Activated CD4-positive, alpha-beta T cell treated with anti-CD3 and anti-CD28 coated beads for 36 hours (primary cell): ENCODE measurements at places on chromosomes 1 and 21. TPM values are rescaled to one million over a fixed set of nuclear protein-coding genes. Genes with fewer than 3 reads are reported as not detected.

- no peak for DNase-seq
- H3K4me3 ChIP-seq: no peak overlapping the region
- peaks cover 9% of the 10 kb centered on the region for H3K27me3 ChIP-seq
- no peak overlapping the region for H3K27ac ChIP-seq
These were observed 43.2 kb upstream of the LYPLAL1 start for GRCh38 chr1:219130366-219130935.

- no peak overlapping the region for H3K4me3 ChIP-seq
- H3K27ac ChIP-seq: no peak overlapping the region
These were observed 18.9 kb downstream of the ARHGEF16 start for GRCh38 chr1:3473381-3473844.

DNA sequence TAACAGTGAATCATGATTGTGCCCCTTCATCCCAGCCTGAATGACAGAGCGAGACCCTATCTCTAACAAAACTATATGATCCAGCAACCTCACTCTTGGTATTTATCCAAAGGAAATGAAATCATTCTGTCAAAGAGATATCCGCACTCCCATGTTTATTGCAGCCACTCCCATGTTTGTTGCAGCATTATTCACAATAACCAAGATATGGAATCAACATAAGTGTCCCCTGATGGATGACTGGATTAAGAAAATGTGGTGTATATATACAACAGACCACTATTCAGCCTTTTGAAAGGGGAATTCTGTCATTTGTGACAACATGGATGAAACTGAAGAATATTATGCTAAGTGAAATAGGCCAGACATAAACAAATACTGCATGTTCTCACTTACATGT, 44.4 kb downstream of the TRMT1L start:
- peaks cover 2% of the 10 kb centered on the region for H3K36me3 ChIP-seq
- no peaks in the 10 kb centered on the region for H3K4me1 ChIP-seq
- H3K4me3 ChIP-seq: no peak overlapping the region
- DNase-seq: no peak
- no peaks in the 10 kb centered on the region for H3K27me3 ChIP-seq
- no peak overlapping the region for H3K27ac ChIP-seq

GRCh38 chr1:58762806-58763205, 21.0 kb downstream of the JUN start:
- peaks cover 1% of the 10 kb centered on the region for H3K27me3 ChIP-seq
- no peaks in the 10 kb centered on the region for H3K36me3 ChIP-seq
- no peaks in the 10 kb centered on the region for H3K4me1 ChIP-seq

GRCh38 chr1:86618358-86618757, 71.5 kb downstream of the CLCA4 start:
- H3K4me1 ChIP-seq: no peaks in the 10 kb centered on the region
- no peak for DNase-seq
- H3K36me3 ChIP-seq: no peaks in the 10 kb centered on the region

Gene HSF2BP
- 1.6 TPM for total RNA-seq

GRCh38 chr1:36741066-36741465, 258.4 kb upstream of the CSF3R start:
- no peak overlapping the region for H3K4me3 ChIP-seq
- no peaks in the 10 kb centered on the region for H3K4me1 ChIP-seq
- no peaks in the 10 kb centered on the region for H3K36me3 ChIP-seq
- DNase-seq: no peak
- no peak overlapping the region for H3K27ac ChIP-seq
